ENCODE measurements at places on chromosomes 3 and 15.

DNA sequence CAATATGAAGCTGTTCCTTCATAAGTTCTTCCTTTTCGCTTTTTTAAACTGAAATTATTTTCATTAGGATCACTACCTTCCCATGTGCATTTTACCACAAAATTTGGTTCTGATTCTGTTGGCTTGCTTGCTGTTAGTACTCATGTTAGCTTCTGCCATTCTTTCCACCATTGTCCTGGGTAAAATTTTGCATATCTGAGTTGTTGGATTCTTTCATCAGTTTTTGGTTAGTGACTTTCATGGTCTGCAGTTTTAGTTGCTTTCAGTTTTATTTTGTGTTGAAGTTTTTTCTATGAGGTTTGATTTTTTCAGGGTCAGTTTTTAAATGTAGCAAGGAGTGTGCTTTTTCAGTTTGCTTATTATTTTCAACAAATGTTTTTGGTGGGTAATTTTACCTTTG, 71.9 kb downstream of the SMAD3 start:
- DNase-seq = no peak

GRCh38 chr3:194140520-194141414, 4.8 kb downstream of the HES1 start:
- no peak for DNase-seq

- peak; percentile 33 for DNase-seq
These were observed 3.1 kb downstream of the PLXNA1 start for GRCh38 chr3:126986001-126986400.

GRCh38 chr3:187946163-187946691, 201.0 kb upstream of the BCL6 start:
- peak; percentile 64 for DNase-seq

GRCh38 chr3:9435316-9435715, 37.9 kb downstream of the SETD5 start:
- no peak for DNase-seq

DNA sequence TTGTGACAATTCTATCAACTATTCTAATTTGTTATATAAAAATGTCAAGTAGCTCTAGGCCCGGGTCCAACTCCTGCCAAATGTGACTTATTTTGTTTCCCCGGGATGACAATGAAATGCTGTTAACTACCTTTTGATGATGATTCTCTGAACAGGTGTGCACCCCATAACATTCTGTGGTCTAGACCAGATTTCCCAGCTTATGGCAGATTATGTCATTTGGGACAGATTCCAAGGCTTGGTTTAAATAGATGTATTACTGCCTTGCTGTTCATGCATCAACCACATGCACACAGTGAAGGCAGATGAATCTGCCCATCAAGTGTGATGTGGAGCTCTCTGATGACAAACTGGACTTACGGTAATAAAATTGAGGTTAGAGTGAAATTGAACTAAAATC, 150.5 kb downstream of the MECOM start:
- no peak for DNase-seq

GRCh38 chr15:88021601-88022000, 234.9 kb downstream of the NTRK3 start:
- no peak for DNase-seq

- no peak for DNase-seq
These were observed 76.1 kb upstream of the DCLK3 start for GRCh38 chr3:36840453-36840921.

DNA sequence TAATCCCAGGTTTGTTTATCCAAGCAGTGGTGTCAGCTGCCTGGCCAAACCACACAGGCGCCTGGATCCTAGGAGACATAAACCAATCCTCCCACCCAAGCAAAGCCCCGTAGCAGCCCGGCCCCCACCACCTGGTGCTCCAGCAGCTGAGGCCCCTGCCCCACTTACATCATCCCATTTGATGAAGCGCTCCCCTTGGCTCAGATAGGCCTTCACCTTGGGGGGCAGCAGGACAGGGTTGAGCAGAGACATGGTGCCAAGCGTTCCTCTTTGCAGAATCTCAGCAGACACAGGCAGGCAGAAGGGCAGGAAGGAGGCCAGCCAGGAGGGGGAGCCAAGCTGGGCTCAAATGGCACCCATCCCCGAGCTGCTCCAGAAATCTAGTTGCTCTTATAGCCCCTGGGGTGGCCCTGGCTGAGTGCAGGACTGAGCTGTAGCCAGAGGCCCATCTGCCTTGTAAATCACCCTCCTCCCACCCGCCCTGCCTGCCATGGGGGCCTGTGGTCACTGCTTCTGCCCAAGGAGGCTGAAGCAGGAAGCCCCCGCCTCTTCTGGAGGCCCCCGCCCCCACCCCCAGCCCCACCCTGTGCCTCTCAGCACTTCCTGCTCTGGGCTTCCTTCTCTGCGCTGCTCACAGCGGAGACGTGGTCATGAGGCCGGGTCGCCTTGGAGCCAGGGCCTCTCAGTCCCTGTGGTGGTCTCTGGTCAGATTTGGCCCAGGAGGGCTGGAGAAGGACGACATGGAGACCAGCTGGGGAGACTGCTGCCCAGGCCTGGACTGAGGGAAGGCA, at the start of gene PLCB2:
Gene PLCB2, minus strand, starts transcription at position 515 of the 791 bp plus-strand sequence. Its CDS starts 263 bp downstream, at position 252.
- no peak for DNase-seq
